Lower lobe of right lung (tissue), 2 donors: ENCODE measurements at places on chromosomes 6 and 20. TPM values are rescaled to one million over a fixed set of nuclear protein-coding genes. Genes with fewer than 3 reads are reported as not detected.
A peak's percentile ranks its signal among the peaks of the same experiment; 100 is the strongest.

DNA sequence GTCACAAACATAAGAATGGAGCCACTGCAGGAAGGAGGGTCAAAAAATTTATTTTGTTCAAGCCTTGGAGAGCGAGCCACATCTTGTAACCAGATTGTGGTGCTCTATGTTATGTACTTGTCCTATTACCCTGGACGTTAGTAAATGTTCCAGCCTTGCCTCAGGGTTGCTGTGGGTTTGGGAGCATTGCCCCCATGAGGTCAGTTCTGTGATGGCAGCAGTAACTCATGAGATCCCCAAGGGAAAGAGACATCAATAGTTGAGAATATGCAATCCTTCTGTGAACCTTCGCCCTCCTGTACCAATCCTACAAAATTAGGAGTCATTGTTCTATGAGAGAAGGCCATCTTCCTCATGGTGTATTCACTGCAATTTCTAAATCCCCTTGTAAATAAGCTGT is 16.4 kb upstream of the CFAP206 start:
- no peak overlapping the region for H3K27ac ChIP-seq
- H3K36me3 ChIP-seq: no peaks in the 10 kb centered on the region
- H3K4me1 ChIP-seq: no peaks in the 10 kb centered on the region
- no peak for DNase-seq
- no peaks in the 10 kb centered on the region for H3K27me3 ChIP-seq
- H3K4me3 ChIP-seq: no peak overlapping the region

- H3K36me3 ChIP-seq: no peaks in the 10 kb centered on the region
- H3K4me1 ChIP-seq: no peaks in the 10 kb centered on the region
These were observed 29.9 kb downstream of the GABRR2 start for GRCh38 chr6:89284963-89285735.

SLC24A3 gene
- total RNA-seq: 7.9 TPM

DNA sequence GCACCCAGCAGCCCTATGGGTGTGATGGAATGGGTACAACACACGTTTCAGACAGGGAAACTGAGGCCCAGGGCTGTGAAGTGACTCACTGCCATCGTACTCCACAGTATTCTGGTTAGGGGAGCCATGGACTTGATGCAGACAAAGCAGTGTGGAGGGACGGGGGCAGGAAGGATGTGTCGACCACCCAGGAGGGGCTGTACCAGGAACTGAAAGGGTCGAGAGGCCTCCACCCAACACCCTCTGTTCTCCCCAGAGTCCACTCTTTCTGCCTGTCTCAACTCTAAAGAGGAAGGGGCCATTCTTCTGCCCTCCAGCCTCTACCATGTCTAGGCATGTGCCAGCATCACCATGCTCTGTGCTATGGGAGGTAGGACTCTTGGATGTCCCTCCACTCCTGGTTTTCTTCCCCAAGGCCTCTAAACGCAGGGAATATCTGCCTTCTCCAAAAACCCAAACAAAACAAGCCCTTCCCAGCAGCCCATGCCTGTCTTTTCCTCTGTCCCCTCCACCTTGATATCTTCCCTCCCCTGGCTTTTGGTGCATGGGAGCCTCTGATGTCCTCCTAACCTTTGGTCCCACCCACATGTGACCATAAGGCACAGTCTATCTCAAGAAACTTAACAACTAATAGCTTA is 7.4 kb downstream of the SLC22A1 start:
- no peaks in the 10 kb centered on the region for H3K4me1 ChIP-seq
- no peak for DNase-seq
- H3K27ac ChIP-seq: no peak overlapping the region
- no peaks in the 10 kb centered on the region for H3K27me3 ChIP-seq

EPPIN gene
- 0.38 TPM for total RNA-seq

ADISSP gene
- total RNA-seq: 33.2 TPM

PNLDC1 gene
- total RNA-seq: 0.27 TPM

GRCh38 chr6:48615041-48615440 is 504.0 kb upstream of the PTCHD4 start:
- no peak overlapping the region for H3K27ac ChIP-seq
- no peaks in the 10 kb centered on the region for H3K4me1 ChIP-seq
- no peaks in the 10 kb centered on the region for H3K36me3 ChIP-seq
- H3K4me3 ChIP-seq: no peak overlapping the region
- H3K27me3 ChIP-seq: no peaks in the 10 kb centered on the region
- no peak for DNase-seq

DNA sequence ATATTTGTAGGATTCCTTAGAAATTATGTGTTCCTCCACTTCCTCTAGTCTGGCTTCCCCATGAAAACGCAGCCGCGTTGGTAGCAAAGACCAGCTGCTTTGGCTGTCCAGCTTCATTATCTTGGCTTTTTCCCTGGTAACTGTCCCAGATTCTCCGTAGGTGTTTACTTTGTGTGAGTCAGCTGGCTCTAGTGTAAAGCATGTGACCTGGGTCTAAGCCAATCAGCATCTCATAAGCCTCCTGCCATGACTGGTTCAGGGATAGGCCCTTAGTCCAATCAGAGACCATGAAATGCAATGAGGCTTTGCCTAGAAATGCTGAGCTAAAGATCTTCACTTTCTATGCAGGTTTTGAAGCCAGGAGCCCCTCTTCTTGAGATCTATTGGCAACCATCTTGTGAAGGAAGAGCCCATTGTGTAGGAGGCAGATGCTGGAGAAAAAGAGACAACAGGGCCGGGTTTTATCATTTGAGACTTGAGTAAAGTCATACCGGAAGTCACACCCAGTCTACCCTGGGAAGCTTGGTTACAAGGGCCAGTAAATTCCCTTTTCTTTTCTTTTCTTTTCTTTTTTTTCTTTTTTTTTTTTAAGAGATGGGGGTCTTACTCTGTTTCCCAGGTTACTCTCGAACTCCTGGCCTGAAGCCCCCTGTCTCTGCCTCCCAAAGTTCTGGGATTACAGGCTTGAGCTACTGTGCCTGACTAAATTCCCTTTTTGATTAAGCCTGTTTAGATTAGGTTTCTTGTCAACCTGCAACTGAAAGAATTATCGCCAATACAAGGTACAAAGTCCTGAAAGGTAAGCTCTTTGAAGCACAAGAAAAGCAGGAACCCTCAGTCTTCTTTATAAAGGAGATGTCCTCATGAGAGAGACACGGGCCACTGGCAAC is 256.5 kb upstream of the RREB1 start:
- no peaks in the 10 kb centered on the region for H3K36me3 ChIP-seq
- H3K4me1 ChIP-seq: peaks cover 6% of the 10 kb centered on the region
- peak overlapping the region; percentile 32 for H3K27ac ChIP-seq
- no peak overlapping the region for H3K4me3 ChIP-seq
- no peaks in the 10 kb centered on the region for H3K27me3 ChIP-seq

DNA sequence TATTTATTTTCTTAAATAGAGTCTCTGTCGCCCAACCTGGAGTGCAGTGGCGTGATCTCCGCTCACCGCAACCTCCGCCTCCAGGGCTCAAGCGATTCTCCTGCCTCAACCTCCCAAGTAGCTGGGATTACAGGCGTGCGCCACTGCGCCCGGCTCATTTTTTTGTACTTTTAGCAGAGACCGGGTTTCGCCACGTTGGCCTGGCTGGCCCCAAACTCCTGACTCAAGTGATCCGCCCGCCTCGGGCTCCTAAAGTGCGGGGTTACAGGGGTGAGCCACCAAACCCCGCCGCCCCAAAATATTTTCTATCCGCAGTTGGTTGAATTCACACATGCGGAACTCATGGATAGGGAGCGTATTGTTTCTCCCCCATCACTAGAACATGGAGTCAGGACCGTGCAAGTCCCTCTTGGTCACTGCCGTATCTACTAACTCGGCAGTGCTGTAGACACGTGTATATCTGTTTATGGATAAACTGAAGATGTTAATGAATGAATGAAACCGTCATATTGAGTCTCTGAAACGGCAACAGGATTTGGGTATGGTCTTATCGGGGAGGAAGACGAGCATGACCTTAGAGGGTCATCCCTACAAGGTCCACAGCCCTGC is 904 bp downstream of the MKKS start:
- no peaks in the 10 kb centered on the region for H3K36me3 ChIP-seq
- peak overlapping the region; percentile 97 for H3K4me3 ChIP-seq
- DNase-seq: no peak
- H3K27ac ChIP-seq: peak overlapping the region; percentile 94

GRCh38 chr20:48761874-48762273 is 65.9 kb downstream of the PREX1 start:
- no peak overlapping the region for H3K4me3 ChIP-seq
- peak overlapping the region; percentile 69 for H3K27ac ChIP-seq
- H3K27me3 ChIP-seq: no peaks in the 10 kb centered on the region
- peaks cover 76% of the 10 kb centered on the region for H3K4me1 ChIP-seq
